NCI-H146 (cell line): ENCODE measurements at places on chromosomes 7 and 10.

DNA sequence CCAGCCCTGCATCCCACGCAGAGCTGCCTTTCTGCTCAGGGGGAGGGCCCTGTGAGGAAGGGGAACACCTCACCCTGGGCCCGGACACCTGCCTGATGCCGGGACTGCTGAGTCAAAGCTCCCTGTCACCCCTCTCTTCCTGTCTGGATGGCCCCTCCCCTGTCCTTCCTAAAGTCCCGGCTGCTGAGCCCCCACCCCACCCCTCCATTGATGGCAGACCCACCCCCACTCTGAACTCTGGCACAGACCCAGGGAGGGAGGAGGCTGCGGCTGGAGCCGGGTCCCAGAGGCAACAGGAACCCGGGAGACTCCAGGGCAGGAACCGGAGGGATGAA is 78.7 kb downstream of the ELFN1 start:
- DNase-seq: no peak

- DNase-seq: no peak
Observed at GRCh38 chr7:156819733-156820295, 73.2 kb downstream of the LMBR1 start.

DNA sequence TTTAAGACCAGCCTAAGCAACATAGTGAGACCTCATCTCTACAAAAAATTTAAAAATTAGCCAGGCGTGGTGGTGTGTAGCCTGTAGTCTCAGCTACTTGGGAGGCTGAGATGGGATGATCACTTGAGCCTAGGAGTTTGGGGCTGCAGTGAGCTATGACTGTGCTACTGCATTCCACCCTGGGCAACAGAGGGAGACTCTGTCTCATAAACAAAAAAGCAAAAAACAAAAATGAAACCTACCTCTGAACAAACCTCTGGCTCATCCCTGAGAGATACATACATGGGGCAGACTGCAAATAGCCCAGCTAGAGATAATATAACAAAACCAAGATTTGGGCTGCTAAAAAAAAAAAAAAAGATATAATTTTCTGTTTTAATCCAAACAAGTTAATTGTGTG is 19.5 kb downstream of the C10orf67 start:
- DNase-seq: no peak

DNA sequence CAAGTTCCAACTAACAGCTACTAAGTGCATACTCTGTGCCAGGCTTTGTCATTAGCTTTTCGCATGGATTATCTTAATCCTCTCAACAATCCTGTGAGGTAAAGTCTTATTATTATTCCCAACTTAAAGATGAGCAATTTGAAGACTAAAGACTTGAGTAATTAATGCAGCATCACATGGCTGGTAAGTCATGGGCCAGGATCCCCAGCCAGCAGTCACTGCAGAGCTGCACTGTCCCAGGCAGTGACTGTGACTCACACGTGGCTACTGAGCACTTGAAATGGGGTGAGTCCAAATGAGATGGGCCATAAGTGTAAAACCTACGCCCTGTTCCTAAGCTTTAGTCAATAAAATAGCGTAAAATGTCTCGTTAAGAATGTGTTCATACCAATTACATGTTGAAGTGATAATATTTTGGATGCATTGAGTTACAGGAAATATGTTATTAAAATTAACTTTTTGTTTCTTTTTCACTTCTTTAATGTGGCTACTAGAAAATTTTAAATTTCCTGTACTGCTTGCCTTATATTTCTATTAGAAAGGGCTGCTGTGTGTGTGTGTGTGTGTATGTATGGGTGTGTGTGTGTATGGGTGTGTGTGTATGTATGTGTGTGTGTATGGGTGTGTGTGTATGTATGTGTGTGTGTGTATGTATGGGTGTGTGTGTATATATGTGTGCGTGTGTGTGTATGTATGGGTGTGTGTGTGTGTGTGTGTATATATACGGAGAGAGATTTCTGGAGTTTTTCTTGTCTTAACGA is 756.3 kb downstream of the AUTS2 start:
- DNase-seq: no peak

- no peak for DNase-seq
Observed at GRCh38 chr7:100745184-100745583, 11.8 kb downstream of the ZAN start.

- DNase-seq: no peak
Observed at GRCh38 chr7:157246052-157246451, 90.8 kb upstream of the DNAJB6 start.

GRCh38 chr7:135512135-135512887 is 2.4 kb upstream of the CNOT4 start:
- DNase-seq: peak; percentile 68

- no peak for DNase-seq
Observed at GRCh38 chr10:111392910-111393309, 316.1 kb downstream of the ADRA2A start.

GRCh38 chr10:100864978-100865377 is 47.8 kb upstream of the SLF2 start:
- no peak for DNase-seq

DNA sequence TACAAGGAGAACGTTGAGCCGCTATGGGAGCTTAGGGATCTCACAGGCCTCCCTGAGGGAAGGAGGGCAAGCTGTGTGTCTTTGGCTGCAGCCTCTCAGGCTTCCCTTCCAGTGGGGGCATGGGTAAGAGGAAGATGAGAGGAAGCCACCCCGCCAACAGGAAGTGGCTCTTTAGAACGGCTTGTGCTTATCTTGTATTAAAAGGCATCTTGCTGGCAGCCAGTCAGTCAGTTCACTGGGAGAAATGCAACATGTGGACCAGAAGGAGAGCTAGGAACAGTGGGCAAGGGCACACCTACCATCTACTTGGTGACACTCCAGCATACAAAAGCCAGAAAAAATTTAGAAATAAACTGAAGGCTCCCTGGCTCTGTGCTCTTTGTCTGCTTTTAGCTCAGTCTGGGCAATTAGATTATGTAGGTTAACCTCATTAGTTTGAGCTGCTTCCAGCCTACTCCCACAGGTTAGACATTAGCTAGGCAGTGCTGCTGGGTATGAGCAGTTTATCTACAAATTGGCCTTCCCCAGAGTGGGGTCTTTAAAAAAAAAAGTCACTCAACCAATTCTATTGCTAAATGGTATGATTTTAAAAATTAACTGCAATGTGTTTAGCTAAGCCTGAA is 595.9 kb downstream of the KCNMA1 start:
- DNase-seq: no peak

- DNase-seq: no peak
Observed at GRCh38 chr7:118902600-118902999, 678.1 kb downstream of the ANKRD7 start.

DNA sequence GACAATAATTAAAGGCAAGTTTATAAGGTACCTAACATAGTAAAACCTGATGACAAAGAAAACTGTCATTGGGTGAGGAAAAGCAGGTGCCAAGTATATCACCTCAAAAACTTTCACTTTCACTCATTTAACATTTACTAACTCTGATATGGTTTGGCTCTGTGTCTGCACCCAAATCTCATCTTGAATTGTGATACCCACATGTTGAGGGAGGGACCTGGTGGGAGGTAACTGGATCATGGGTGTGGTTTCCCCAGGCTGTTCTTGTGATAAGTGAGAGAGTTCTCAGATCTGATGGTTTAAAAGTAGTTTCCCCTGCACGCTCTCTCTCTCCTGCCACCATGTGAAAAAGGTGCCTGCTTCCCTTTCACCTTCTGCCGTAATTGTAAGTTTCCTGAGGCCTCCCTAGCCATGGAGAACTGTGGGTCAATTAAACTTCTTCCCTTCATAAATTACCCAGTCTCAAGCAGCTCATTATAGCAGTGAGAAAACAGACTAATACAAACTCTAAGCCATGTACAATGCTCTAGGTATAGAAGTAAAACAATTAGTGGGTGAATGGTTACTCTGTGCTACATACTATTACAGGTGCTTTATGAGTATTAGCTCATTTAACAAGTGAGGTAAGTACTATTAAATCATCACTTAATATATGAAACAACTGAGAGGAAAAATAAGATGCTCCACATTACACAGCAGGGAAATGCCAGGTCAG is 199.0 kb downstream of the CHCHD3 start:
- no peak for DNase-seq

DNA sequence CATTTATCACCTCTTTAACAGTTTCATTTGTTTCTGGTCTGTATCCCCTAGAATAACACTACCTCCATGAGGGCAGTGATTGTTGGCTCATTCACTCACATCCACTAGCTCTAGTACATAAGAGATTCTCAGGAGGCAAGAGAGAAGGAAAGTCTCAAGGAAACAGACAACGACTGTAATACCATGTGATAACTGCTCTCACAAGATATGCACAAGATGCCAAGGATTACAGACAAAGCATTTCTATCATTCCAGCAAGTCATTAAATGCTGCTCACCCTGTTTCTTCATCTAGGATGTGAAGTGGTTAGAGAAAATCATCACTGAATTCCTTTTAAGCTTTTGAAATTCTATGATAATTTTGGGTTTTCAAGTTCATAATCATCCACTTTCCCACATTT is 115.3 kb downstream of the HIBADH start:
- no peak for DNase-seq

- no peak for DNase-seq
Observed at GRCh38 chr7:158666401-158666800, 38.2 kb downstream of the NCAPG2 start.

GRCh38 chr7:94417901-94418300 is 23.2 kb downstream of the COL1A2 start:
- DNase-seq: no peak

DNA sequence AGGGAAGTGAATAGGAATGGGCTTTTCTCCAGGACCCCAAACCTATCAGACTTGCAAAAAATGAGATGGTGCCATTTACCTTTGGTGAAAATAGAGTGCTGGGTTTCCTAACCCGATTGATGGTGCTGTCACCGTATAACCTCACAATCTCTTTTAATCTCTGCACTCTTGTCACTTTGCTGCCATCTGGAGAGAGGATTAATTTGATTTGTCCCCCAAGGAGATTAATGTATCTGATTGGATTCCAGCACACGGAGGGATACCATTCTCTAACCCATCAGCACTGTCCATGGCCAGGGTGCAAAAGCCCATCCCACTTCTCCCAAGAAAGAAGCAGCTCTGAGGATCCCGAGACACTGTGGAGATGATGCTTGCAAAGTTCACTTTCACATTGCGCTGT is 86.3 kb upstream of the NFE2L3 start:
- no peak for DNase-seq

- DNase-seq: no peak
Observed at GRCh38 chr7:10704653-10705052, 269.0 kb upstream of the PHF14 start.

DNA sequence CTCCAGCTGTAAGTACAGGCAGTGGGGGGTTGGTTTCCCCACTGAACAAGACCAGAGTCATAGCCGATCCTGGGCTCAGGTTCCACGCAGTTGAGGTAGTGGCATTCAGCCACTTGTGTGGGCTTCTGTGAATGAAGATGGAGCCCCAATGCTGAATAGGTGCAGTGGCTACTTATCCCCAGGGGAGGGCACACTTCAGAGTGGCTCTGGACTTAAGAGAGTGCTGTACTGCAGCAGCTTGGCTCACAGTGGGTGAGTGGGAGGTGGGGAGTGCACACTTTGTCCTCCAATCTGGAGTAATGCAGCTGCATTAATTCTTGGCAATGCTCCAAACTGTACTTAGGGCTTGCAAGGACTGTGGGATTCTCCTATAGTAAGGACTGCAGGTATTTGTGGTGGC is 81.9 kb downstream of the BUB3 start:
- peak; percentile 66 for DNase-seq

DNA sequence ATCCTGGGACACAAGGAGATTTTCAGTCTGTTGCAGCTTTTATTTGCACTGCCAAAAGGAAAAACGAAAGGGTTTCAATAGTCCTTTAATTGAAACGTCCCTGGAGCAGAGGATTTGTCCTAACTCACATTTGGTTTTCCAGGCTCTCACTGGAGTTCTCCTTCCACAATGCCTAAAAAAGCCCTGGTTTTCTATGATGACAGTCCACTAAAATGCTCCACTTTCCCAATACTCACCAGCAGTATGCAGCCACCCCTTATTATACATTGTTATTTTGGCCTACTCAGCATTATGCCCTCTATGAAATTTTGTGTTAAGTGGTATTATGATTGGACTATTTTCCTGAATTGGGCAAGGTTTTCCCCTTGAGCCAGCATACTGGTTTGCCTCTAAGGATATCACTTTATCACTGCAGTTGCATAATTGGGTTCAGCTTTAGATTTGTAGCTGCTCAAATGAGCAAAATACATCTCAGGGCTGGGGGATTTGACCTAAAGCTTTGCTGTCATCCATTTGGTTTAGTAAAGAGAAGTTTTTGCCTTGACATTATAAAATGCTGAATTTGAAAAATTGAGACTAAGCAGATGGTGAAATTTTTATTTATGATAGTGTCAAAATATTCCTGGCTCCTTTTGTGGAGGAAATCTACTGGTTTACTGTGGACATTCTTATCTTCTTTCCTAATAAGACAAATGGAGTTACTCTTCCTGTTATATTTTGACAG is 239.2 kb downstream of the RNLS start:
- no peak for DNase-seq

DNA sequence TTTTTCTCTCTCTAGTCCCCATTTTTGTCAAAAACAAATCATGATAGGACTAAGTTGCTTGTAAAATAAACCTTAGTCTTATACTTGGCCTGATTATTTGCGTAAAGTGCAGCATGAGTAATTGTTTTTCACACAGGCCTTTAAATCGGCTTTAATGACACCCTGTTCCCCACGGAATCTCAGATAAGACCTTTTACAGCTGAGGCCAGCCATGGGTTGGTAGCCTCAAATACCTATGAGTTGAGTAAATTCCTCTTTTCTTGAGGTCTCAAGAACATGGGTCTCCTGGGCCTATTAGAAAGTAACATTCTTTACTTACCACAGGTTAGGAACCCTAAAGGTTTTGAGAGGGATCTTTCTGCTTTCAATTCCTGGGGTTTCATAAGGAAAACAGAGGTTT is 761.0 kb upstream of the PHF14 start:
- DNase-seq: no peak

DNA sequence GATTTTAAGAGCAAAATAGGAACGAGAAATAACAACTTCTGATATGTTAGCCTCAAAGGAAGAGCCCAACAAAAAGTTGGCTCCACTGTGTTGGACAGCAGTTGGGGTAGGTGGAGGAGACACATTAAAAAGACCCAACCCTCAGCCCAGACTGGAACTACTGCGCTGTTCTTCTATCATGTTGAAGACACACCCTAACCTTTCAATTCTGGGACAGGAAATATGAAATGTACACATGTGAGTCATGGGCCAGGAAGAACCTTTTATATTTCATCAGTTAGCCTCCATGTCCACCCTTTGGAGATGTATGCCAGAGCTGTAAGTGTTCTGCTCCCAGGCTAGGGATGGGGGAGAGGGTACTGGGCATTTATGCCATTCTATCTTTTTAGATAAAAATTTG is 22.1 kb downstream of the CLDN12 start:
- no peak for DNase-seq

DNA sequence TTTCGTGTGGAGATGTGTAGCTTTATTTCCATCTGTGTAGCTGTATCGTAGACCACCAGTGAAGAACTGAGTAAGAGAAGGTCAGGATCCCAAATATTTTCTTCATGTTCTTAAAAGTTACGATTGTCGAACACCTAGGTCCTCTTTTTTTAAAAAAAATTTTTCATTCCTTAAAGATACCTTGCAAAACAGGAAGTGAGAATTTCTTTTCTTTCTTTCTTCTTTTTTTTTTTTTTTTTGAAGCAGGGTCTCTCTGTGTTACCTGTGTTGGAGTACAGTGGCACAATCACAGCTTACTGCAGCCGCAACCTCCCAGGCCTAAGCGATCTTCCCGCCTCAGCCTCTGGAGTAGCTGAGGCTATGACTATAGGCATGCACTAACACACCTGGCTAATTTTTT is 60.8 kb downstream of the PHTF2 start:
- no peak for DNase-seq

GRCh38 chr10:68406111-68406814 is 814 bp downstream of the RUFY2 start:
- DNase-seq: peak; percentile 69

- DNase-seq: no peak
Observed at GRCh38 chr10:13417459-13418126, 69.5 kb upstream of the SEPHS1 start.
